Uterus (tissue), 4 donors: ENCODE measurements at places on chromosomes 3 and 15. TPM values are rescaled to one million over a fixed set of nuclear protein-coding genes. Genes with fewer than 3 reads are reported as not detected.

DNA sequence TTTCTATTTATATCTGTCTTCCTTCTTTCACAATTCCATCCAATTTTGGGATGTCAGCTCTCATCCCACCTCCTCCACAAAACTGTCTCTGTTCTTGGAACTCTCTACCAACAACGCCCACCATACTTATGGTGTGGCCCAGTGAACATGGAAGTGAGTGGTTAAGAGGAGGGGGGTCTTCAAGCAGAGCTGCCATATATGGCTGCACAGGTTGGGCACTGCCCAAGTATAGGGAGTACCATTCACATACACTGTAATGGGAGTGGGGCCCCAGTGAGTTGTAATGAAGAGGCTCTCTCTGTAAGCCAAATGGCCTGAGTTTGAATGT is 7.9 kb upstream of the CAMK1 start:
- no peak for DNase-seq

DNA sequence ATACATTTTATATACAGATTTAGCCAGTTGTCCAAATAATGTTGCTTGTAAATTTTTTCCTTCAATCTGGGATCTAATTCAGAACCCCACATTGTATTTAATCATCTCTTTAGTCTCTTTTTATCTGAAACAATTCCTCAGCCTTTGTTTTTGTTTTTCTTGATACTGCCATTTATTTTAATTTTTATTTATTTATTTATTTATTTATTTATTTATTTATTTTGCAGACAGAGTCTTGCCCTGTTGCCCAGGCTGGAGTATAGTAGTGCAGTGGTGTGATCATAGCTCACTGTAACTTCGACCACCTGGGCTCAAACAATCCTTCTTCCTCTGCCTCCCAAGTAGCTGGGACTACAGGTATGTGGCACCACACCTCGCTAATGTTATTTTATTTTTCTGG is 61.5 kb downstream of the CHCHD4 start:
- no peak for DNase-seq

DNA sequence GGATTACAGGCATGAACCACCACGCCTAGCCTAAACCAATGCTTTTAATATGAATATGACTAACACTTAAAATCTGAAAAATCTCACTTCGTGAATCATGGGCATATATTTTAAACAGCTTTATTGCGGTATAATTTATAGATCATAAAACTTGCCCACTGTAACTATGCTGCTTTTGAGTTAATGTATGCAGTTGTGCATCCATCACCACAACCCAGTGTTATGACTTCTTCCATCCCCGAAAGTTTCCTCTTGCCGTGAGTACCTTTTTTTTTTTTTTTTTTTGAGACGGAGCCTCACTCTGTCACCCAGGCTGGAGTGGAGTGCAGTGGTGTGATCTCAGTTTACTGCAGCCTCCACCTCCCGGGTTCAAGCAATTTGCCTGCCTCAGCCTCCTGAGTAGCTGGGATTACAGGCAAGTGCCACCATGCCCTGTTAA is 7.1 kb downstream of the KAT2B start:
- DNase-seq = no peak

- DNase-seq = no peak
Measured at GRCh38 chr3:53049987-53050386, 4.1 kb upstream of the SFMBT1 start.

GATA2 gene
- 43.0 TPM for total RNA-seq

SH2D7 gene
- total RNA-seq = not detected

DNA sequence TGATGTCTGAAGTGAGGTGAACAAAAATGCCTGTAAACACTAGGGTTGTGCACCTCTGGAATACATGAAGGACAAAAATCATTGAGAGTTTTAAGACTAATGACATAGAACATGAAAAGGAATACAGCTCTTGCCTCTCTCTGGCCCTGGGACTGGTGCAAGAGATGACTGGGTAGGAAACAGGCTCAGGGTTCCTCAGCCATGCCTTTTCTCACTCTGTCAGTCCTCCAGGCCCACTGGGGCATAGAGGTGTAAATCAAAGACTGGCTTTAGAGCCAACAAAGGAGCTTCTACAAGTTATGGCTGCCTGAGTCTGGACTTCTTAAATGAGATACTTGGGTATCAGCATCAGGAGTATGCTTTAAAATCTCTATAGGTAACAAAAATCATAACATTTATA is 554.7 kb upstream of the KCNMB2 start:
- DNase-seq = no peak

DNA sequence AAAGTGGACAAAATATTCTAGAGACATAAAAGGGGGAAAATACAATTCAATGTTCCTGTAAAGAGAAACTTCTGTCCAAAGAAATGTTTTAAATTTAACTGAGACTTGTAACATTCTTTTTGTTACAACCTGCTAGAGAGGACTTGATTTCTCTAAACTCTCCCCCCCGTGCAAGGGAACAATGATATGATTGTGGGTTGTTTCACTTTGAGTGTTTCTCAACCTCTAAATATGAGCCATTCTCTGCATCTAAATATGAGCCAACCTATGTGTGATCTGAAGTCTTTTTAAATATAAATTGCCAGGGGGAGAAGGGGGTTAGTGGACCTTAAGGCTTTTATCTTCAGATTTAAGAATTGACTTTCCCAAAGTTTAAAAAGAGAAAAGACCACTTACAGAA is 14.6 kb downstream of the ZNF860 start:
- DNase-seq = no peak

HDC gene
- total RNA-seq = not detected

- no peak for DNase-seq
Measured at GRCh38 chr3:45333549-45333948, 54.8 kb upstream of the LARS2 start.

DNA sequence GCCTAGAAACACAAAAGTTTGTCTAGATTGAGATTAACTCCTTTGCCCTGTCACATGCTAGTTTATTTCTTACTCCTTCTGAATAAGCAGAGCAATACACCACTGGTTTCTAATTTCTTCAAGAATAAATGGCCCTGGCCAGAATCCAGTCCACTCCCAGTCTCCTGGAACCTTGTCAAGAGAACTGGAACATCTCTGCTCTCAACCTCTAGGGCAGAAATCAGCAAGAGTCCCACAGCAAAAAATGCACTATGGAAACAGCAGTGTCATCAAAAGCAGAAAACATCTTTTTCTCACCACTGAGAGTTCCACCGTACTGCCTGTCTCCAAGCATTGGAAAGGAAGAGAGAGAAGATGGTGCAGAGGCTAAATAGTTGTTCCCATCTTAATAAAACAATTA is 35.9 kb upstream of the PPP2R3A start:
- peak; percentile 84 for DNase-seq

DNA sequence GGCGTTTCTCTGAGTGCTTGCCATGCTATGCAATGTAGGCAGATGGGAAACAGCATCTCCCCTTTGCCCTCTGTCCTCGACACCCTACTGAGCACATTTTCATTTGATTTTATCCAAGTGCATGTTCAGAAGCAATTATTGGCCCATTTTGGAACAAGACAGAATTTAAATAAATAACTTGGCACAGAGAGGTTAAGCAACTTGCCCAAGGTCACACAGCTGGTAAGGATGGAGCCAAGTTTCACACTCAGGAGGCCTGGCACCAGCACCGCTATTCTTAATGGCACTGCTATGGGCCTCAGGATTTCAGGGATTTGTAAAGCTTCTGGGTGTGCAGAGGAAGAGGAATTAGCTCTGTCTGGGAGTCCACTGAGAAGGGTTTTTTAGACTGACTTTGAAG is 2.5 kb upstream of the GRIP2 start:
- DNase-seq = no peak

CHL1 gene
- total RNA-seq = 20.3 TPM
